A549 treated with dexamethasone at 1 μM for 4 hours (cell line): ENCODE measurements at places on chromosomes 7 and 10. TPM values are rescaled to one million over a fixed set of nuclear protein-coding genes. Genes with fewer than 3 reads are reported as not detected.

The TMEM139 gene
- total RNA-seq, result 0.63 to 1.0 TPM (median 0.67 TPM) in 5 replicates

The C10orf67 gene
- 0.06 to 0.09 TPM (median 0.07 TPM) in 3 of 5 replicates, not detected in the others for total RNA-seq

The FAM221A gene
- 0.25 to 0.67 TPM (median 0.34 TPM) in 5 replicates for total RNA-seq

The ZNF282 gene
- 18.0 to 26.1 TPM (median 24.3 TPM) in 5 replicates for total RNA-seq

The GRK5 gene
- 8.3 to 11.5 TPM (median 10.6 TPM) in 5 replicates for total RNA-seq
